ENCODE measurements at places on chromosomes 3 and 15.

GRCh38 chr3:195011231-195011834 lies 259.6 kb downstream of the XXYLT1 start:
- no peak for DNase-seq

GRCh38 chr15:87826119-87826747 lies 430.3 kb downstream of the NTRK3 start:
- DNase-seq = no peak

GRCh38 chr3:95438274-95438673 lies 1375.4 kb downstream of the NSUN3 start:
- DNase-seq = no peak

DNA sequence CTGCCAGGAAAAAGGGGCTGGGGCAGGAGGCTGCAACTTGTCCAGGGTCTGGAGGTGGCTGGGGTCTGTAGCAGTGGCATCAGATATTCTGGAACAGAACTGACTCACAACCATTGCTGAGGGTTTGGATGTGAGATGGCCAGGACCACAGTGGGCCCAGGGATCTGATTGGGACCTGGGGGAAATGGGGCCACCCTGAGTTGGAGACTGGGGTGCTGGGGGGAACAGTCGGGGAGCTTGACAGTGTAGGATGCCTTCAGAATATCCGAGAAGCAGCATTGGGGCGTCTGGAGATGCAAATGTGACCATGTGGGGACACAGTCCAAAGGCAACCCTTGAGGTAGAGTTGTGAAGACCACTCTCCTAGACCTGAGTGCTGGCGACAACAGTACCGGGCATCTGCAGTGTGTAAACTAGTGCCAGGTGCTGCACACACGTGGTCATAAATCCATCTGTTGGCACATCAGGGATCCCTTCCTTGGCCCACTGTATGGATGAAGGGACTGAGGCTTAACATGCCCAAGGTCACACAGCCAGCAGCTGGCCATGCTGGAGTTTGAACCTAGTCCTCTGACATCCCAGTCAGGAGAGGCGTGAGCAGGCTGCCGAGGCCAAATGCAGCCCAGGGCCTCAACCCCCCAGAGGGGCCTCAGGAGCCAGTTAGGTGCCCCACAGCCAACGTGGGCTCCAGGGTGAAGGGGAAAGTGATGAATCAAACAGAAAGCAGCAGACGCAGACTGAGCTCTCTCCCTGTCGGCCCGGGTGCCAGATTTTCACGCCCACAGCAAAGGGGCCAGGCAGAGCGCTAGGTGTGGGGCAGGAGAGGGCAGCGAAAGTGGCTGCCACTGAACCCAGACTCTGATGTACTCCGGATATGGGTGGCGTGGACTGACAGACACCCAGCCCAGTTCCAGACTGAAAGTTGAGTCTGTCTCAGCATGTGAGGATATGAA lies 18.8 kb downstream of the HEMK1 start:
- DNase-seq = peak; percentile 43

DNA sequence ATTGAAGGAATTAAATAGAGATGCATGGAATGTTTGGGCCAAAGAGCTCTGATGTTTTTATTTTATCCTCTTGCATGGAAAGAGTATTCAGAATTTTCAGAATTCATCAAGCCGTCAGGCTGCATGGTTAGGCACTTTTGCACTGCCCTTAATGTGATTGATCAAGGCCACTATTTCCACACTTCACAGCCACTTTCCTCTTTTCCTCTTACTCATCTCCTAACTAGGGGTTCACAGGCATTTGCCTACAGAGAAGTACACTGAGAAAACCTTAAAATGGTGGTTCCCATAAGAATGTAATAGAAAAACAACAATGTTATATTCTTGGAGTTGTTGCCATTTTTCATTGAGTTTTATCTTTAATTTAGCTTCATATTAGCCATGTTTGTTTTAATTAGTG lies 10.9 kb downstream of the SLC35A5 start:
- DNase-seq = no peak

DNA sequence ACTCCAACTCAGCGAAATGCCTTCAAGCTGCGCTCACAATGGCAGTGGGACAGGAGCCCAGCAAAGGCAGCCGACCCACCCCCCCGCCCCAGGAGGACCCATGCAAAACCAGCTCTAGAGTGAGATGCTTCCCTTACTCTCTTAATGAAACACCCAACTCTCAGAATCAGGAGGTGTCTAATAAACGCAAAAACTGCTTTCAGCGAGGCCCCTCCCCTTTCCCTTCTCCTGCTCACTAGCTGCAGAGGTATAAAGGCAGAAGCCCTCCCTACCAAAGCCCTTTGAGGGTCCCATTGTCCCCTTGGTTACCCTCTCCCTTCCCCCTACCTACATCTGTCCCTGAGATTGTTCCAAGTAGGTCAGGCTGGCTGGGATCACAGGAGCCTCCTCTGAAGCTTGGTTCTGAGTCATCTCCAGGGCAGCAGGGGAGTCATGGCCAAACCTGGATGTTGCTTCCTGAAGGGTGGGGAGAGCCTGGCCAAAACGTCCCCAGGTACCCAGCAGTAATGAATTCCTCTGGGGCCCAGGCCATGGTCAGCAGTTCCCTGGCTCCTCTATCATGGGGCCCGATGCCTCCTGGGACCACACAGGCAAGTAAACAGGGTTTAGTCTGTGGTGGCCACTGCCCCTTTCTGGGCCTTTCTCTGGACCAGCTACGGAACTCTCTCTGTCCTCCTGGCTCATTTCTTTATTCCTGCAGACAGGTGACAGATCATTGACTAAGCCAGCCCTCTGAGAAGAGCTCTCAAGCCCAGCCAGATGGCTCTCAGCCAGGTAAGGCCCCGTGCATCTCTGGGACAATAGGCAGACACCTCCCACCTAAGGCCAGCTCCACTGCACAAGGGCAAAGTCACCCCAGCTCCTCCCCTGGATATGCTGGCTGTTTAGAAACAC lies 8.6 kb downstream of the KLHL25 start:
- DNase-seq = no peak

- DNase-seq = no peak
Observed at GRCh38 chr3:26719134-26719533, 96.6 kb downstream of the LRRC3B start.

- DNase-seq = no peak
Observed at GRCh38 chr15:55515991-55516776, 8.2 kb upstream of the DNAAF4 start.

DNA sequence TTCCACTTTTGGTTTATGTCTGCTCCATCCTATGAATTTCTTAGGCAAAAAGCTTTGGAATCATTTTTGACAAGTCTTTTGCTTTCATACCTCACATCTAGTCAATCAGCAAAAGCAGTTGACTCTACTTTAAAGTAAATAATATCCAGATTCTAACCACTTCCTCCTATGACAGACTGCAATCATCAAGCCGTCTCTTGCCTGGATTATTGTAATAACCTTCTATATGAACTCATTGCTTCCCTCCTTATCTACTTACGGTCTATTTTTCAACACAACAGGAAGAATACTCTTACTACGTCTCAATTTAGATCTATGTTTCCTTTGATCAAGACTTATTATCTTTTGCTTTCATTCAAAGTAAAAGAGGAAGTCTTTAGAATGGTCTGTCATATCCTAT lies 20.7 kb downstream of the CLDN1 start:
- DNase-seq = no peak

GRCh38 chr15:90203922-90204321 lies 2.8 kb downstream of the SEMA4B start:
- DNase-seq = no peak

GRCh38 chr15:92907896-92908712 lies 8.0 kb downstream of the CHD2 start:
- DNase-seq = no peak

- DNase-seq = no peak
Observed at GRCh38 chr15:40234783-40235182, 4.1 kb upstream of the PAK6 start.

DNA sequence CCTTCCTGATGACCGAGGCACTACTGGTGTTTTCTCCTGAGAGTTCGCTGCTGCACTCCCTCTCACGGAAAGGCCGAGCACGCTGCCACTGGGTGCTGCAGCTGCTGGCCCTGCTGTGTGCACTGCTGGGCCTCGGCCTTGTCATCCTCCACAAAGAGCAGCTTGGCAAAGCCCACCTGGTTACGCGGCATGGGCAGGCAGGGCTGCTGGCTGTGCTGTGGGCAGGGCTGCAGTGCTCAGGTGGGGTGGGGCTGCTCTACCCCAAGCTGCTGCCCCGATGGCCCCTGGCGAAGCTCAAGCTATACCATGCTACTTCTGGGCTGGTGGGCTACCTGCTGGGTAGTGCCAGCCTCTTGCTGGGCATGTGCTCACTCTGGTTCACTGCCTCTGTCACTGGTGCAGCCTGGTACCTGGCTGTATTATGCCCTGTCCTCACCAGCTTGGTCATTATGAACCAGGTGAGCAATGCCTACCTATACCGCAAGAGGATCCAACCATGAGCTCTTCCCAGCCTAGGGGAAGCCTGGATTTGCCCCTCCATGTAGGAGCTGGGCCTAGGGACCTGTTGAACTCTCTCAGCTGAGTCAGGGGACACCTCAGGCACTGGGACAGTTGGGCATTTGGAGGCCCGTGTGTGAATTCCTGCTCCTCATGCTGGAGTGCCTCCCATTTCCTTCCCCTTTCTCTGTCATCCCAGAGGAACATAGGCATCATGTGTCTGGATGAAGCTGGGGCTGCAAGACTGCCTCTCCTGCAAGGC lies 2.8 kb downstream of the CYB561D2 start:
- no peak for DNase-seq

GRCh38 chr15:71400294-71400693 lies 285.0 kb downstream of the THSD4 start:
- DNase-seq = no peak

DNA sequence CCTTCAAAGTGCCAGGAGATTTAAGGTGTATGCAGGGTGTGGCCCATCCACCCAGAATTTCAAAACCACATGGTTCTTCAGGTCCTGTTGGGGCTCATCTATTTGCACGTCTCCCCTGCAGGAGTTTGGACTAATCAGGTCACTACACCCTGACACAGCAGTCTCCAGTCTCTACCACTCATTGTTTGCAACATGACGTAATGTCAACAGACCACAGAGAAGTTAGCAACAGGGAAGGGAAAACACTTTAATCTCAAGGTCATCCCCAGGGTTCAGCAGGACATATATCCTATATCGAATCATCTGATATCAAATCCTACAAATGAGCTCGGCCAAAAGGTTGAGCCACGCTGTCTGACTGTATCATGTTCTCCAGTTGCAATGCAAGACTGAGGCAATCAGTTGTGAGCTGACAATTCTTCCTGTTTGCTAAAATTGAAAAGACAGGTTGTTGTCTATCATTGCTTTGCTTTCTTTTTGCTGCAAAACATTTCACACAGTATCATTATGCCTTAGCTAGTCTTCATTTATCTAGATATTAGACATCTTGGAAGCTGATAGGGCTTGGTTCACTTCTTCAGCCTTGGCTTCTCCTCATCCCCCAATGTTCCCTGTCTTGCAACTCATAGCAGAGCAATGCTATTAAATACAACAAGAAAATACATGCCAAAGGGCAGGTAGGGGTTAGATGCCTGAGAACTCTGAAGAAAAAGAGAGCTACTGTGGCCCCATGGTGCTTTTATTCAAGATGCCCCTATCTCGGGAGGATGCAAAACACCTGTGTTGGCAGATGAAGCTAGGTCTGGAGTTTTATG lies 13.4 kb upstream of the LEKR1 start:
- DNase-seq = no peak

- no peak for DNase-seq
Observed at GRCh38 chr3:142925140-142925539, 36.3 kb upstream of the PCOLCE2 start.

GRCh38 chr15:61157933-61158332 lies 71.2 kb downstream of the RORA start:
- DNase-seq = no peak

- DNase-seq = no peak
Observed at GRCh38 chr15:67114846-67115585, 49.6 kb downstream of the SMAD3 start.

GRCh38 chr3:33398410-33398809 lies 41.8 kb downstream of the UBP1 start:
- no peak for DNase-seq
